Inflammatory macrophage treated with lipopolysaccharide for 4 hours (primary cell): ENCODE measurements at places on chromosomes 7 and 10.

- no peak for DNase-seq
These were observed 77.0 kb upstream of the PHYHIPL start for GRCh38 chr10:59099481-59099880.

GRCh38 chr10:49498425-49498824 lies 40.5 kb downstream of the ERCC6 start:
- DNase-seq: no peak

DNA sequence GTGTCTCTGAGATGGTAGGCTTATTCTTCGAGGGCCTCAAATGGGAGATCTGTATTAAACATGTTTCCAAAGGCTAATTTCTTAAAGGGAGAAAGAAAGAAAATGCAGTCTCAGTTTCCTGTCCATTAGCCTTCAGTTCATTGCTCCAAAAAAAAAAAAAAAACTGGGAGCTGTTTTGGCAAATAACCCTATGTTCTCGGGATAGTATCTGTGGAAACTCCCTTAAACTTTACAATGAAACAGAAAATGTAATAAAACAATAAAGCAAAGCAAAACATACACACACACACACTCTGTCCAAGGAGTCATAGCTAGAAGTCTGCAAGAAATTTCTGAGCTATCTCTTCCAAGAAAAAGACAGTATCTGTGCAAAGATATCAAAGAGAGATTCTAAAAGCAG lies 172.5 kb upstream of the CELF2 start:
- no peak for DNase-seq

DNA sequence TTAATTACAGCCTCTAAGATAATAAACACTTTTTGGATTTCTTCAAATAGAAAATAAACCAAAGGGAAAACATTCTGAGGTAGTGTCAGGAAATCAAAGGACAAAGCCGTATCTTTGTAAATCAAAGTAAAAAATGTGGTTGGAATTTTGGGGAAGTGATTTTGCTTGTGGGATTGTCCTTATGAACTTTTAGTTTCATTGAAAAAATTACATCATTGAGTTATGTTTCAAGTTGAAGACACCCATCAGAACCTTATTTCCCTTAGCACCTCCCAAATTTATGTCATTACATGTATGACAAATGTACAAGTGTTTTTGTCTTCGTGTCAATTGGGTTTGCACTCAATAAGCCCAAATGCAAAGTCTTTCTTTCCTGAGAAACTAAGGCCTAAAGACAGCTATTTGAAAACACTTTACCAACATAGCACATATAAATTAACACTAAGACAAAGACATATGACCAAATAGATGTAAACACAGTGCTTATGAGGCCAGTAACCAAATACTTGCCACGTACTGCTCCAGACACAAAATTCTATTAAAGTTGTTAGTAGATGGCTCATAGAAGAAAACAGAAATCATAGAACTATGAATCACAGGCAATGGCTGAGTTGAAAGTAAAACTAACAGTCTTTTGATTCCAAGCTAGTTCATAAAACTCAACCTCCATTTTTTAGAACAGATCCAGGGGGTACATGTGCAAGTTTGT lies 26.9 kb upstream of the LAMB4 start:
- peak; percentile 80 for DNase-seq

DNA sequence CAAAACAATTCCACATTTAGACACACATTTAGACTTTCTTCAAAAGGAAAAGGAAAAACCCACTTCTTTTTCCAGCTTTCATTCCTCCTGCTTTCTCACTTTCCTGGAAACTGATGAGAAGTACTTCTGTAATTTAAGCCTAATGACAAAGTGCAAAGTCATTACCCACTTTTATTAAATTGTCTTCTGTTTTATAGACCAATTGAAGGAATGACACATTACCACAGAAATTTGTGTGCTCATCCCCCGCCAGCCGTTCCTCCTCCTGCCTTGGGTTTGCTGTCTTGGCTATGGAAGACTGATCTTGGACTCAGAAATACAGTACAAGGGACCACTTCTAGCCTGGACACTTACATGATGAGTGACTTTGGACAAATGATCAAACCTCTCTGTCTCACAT lies 717.8 kb downstream of the SORCS3 start:
- no peak for DNase-seq

DNA sequence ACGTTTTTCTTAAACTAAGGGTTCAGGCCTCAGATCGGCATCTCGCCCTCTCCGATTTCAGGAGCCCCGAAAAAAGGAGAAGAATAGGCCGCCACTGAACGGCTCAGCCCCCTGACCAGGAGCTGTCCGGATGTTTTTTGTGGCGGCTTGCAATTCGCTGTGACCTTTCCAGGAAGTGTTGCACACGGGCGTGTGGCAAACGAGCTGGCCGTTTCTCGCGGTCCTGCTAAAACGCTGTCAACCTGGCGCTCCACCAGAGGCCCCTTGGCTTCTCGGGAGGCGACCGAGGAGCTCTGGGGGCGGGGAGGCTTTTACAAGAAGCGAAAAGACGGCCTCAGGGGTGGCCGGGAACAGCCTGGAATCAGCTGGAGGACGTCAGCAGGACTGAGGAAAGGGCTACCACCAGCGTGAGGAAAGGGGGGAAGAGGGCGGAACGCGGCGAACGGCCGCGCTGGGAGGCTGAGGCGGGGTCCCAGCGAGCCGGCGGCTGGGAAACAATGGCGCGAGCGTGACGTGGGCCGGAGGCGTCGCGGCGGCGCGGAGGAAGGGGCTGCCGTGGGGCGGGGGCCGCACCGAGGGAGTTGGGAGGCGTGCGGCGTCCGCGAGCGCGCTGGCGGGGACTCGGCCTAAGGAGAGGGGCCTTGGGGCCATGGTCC lies 493 bp downstream of the NT5C2 start:
- peak; percentile 91 for DNase-seq

- no peak for DNase-seq
These were observed 133.7 kb upstream of the SH2B2 start for GRCh38 chr7:102152672-102153598.

- no peak for DNase-seq
These were observed 41.6 kb downstream of the TSPAN15 start for GRCh38 chr10:69492746-69493462.

DNA sequence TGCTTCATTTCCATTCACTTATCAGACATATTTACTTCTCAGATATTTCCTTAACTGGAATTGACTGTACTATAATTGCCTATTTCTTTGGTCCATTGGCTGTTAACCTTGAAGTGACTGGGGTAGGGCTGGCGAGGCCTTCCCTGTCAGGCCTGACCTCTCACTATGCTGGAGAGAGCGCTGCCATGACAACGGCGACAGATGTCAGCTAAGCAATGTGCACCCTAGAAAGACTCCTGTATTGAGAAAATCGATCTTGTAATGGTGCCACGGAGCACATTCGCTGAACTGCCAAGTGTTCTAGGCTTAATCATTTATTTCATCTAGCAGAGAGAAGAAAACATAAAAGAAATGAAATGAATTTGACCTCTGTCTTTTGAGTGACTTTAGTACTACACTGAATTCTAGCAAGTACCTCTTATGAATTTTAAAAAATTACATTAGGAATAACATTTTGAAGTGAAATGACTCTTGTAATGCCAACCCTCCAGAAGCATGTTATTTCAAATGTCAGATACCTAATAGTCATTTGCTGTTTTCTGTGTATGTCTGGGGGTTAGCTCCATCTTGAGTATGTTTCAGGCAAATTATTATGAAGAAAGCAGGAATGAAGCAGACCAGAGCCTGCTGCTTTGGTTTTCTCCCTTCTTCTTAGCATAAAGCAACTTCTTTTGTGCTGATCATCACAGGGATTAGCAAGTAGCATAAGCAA lies 148.0 kb downstream of the SNX10 start:
- no peak for DNase-seq

DNA sequence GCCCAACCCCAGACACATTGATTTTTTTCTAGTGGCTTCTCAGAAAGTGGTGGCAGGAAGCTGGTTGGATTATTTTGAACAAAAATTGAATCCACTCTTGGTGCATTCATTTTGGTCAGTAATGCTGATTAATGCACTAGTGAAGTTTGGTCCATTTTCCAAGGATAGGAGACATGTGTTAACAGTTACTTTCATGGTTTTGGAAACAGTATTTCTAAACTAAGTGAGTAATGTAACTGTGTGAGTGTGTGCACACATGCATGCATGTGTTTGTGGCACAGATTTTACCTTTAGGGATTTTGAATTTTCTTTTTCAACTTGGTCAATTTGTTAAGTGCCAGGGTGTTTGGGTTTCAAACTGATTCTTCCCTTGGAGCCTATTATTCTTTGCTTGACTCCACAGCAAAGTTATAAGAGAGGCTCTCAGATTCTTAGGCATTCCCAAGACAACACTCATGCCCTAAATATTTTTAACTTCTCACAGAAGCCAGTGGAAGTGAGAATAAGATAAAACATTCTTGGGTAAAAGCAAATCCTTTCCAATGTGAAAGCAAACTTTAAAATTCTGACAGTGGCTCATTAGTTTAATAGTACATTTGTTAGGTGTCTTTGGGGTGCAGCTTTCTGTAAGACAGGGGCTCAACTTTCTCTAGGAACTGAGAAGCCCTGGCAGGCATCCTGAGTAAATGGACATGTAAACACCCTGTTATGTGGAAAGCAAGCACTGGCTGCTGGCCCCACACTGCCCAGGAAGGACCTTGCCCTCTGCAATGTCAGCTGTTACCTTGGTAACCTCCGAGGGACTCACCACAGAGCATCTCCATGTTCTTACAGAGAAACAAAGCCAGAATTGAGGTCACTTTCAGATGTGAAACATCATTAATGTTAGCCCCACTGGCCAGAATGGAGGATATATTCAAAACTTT lies 68.4 kb downstream of the ASAH2B start:
- DNase-seq: no peak

GRCh38 chr7:99733448-99733847 lies 1.5 kb downstream of the CYP3A7 start:
- DNase-seq: no peak

DNA sequence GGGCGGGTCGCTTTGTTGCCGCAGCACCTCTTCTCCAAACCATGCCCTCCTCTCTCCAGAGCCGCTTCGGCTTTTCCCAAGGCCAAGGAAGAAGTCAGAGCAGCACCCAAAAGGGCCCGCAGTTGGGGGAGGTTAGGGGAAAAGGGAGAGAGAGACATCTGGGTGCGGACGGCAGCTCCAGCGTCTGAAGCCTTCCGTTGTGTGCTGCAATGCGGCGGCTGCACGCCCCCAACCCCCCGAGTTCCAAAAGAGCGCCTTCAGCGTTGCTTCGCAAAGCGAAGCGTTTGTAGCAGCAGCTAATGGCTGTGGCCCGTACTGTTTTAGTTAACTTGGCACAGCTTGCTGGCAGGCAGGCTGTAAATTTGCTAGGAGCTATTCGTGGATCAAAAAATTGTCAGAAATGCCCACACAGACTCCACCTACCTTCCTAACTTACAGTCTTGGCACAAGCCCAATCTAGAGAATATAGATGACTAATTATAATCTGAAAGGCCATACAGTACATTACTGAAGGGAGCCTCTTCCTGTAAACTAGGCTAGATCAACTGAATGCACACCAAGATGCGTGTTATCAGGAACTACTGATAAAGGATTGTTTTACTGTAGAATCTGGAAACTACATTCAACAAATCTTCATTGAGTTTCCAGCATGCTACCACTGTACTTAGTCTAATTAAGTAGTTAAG lies 1.1 kb upstream of the KBTBD2 start:
- DNase-seq: peak; percentile 68

DNA sequence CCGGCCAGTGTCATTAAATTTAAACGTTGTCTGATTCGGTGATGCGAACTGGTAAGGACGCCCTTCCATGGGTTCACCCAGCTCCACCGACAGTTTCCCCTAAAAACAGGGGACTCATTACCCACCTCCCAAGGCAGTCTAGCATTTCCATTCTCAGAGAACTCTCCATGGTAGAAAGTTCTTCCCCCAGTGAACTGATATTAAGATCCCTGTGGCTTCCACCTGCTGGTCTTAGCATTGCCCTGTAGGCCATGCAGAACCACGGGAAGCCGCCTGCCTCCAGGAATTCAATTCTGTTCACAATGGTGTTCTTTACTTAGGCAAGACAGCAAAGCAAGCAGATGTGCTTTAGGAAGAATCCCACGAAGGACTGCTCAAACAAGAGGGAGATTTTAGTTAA lies 128.9 kb upstream of the NANOS1 start:
- no peak for DNase-seq

GRCh38 chr7:139694389-139694676 lies 83.5 kb downstream of the HIPK2 start:
- no peak for DNase-seq

DNA sequence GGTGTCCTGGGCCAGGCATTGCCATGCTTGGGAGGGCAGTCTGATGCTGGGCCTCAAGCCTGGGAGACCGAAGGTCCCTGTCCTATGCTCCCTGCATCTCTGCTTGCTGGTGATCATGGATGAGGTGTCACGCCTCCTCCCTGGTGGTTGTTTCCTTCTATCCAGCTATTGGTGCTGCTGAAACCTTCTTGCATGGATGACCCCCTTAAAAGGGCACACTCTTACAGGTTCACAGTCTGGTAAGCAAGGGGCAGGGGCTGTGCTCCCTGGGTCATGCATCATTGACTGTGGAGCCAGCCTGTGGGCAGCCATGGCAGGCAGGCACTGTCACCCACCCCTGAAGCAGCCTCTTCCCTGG lies 36.8 kb upstream of the SLC29A3 start:
- DNase-seq: no peak

GRCh38 chr7:91866599-91867148 lies 13.8 kb downstream of the MTERF1 start:
- no peak for DNase-seq

- DNase-seq: no peak
These were observed 1.1 kb upstream of the CSGALNACT2 start for GRCh38 chr10:43136995-43137716.
